PC-9 (cell line): ENCODE measurements at places on chromosomes 5 and 9. TPM values are rescaled to one million over a fixed set of nuclear protein-coding genes. Genes with fewer than 3 reads are reported as not detected.

DNA sequence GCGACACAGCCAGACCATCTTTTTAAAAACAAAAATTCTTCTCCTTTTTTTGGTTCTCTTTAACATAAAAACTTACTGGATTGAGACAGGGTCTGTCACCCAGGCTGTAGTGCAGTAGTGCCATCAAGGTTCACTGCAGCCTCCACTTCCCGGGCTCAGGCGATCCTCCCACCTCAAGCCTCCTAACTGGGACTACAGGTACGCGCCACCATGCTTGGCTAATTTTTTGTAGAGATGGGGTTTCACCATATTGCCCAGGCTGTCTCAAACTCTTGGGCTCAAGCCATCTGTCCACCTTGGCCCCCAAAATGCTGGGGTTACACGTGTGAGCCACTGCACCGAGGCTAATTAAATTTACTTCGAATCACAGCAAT, 13.8 kb downstream of the HNRNPK start:
- no peak for DNase-seq

- no peak for DNase-seq
Measured at GRCh38 chr9:81416476-81417298, 272.7 kb downstream of the TLE1 start.

- DNase-seq = peak; percentile 100
Measured at GRCh38 chr5:1515921-1516571, 7.7 kb downstream of the LPCAT1 start.

DNA sequence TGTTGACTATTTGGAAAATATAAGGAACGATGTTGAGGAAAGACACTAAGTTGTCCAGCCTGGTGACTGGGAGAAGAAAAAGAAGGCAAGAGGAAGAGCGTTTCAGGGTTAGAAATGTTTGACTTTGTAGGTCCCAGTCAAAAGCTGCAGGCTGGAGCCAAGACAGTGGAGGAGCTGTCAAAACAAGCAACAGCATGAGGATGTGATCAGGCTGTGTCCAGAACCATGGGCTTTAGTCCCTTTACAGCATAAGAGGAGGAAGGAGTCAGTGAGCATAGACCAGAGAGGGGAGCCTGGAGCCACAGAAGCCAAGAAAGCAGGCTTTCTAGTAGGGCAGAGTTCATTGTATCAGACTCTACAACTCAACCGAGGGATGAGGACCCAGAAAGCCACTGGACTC, 658.5 kb downstream of the BNC2 start:
- no peak for DNase-seq

- no peak for DNase-seq
Measured at GRCh38 chr5:151196556-151197290, 27.2 kb downstream of the CCDC69 start.

DNA sequence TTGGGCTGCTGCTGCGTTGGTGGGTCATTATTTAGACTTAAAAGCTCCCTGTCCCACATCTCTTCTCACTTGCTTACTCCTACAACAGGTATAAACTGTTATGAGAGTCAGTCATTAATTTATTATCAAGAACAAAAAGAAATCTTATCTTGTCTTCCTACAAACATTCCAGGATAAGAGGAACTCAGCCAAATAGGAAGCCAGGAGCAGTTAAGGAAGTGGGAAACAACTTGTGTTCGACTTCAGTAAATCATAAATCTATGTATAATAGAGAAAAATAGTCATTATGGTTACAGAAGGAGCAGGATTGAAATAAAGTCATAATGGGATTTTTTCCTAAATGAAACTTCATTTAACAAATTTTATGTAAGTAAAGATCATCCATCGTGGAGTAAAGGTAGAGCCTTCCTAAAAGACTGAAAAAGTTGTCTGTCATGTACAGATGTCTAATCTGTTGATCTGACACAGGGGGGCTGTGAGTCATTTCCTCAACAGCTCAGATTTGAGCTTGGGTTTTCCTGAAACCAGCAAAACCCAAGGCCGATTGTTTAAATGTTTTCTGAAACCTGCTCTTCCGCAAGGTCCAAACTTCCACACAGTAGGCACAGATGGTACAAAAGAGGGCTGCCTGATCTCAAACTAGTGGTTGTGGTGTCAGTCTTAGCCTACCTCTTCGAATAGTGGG, 25.3 kb upstream of the LRRTM2 start:
- peak; percentile 6 for DNase-seq

DNA sequence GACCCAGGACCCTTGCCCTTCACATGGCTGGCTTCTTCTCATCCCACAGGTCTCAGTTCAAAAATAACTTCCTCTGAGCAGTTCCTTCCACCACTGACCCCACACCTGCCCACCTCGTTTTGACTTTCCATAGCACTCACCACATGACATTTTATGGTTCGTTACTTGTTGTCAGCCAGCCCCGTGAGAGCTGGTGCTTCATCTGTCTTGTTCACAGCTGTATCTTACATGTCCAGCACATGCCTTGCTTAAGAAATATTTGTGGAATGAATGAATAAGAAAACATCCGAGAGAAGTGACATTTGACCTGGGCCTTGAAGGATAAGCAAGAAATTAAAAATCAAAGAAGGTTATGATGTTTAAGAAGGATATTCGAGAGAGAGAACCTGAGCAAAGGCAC, 193.9 kb downstream of the RFK start:
- no peak for DNase-seq

- no peak for DNase-seq
Measured at GRCh38 chr9:13513286-13513685, 233.8 kb upstream of the MPDZ start.

GRCh38 chr9:115373710-115374045, 255.7 kb upstream of the TNC start:
- DNase-seq = no peak

DNA sequence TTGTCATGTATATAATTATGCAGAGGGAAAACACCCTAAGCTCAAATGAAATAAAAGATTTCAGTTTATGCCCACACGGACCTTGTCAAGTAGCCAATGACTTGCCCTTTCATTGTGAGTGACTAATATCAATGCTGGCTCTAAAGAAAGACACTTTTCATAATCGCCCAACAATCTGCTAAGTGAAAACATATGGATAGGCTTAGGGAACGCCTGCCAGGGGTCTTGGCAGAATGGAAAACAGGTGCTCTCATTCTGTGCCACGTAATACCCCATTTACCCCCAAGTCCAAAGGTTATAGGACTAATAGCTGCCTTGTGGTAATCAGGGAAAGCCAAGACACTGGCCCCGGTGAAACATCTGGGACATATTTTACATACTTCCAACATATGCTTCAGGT, 157.7 kb downstream of the SLF1 start:
- DNase-seq = no peak

GRCh38 chr9:13269589-13270452, 9.7 kb downstream of the MPDZ start:
- DNase-seq = no peak

DNA sequence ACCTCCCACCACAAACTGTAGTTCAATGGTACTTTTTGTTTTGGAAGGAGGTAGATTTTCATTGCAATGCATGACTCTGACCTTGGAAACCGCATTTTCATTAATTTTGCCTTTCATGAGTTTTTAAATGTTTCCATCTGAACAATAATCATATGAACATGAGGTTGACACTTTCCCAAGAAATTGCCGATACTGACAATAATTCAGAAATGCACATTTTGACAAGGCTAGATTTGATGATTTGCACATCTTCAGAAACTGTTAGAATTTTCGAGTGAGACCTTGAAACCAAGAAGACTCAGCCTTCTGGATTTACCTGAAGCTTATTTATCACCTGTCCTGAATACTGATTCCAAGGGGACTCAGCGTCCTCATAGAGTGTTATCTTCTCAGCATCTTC, 93.8 kb upstream of the NTRK2 start:
- no peak for DNase-seq

DNA sequence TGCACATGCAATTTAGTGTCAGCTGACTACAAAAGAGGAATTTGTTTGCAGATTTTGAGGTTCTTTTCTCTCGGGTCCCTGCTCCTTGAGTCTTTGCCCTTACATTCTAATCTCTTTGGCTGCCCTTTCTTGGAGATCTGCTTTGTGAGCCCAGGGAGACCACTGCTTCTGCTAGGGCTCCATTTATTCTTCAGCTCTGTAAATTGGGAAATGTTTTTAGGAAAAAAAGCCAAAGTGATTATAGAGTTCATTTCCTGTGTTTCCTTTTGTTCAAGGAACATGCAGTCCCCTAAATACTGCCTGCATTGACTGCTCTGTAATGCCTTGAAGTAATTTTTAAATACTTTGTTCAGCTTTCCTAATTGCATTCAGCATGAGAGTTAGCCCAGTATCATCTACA, 197.4 kb downstream of the CSNK1G3 start:
- no peak for DNase-seq

GRCh38 chr5:113474100-113474728, 14.0 kb downstream of the MCC start:
- no peak for DNase-seq

GRCh38 chr9:124673063-124673462, 98.0 kb downstream of the NR6A1 start:
- DNase-seq = no peak

The IFNE gene
- 3.5 and 4.7 TPM in 2 replicates for total RNA-seq

The FYB1 gene
- 7.1 and 10.5 TPM in 2 replicates for total RNA-seq

The ZNF608 gene
- total RNA-seq = 2.8 and 5.5 TPM in 2 replicates
